Amniotic stem cell (primary cell): ENCODE measurements at places on chromosomes 2 and 18.
A peak's percentile ranks its signal among the peaks of the same experiment; 100 is the strongest.

DNA sequence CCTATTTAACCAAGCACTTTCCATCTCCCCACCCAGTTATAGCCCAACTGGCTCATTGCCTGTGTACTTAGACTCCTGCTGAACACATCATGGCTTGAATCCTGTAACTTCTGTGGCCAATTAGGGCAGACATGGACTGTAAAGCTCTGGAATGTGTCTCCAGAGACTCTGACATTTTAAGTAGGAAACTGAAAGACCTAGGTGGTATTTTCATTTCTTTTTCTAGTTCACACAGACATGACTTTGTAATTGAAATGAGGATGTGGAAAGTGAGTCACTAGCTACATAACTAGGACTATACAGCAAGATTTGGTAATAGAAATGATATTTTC, 12.2 kb downstream of the DOK1 start:
- peak; percentile 75 for DNase-seq

- no peak for DNase-seq
These were observed 99.5 kb downstream of the MAP4K4 start for GRCh38 chr2:101796825-101797600.

DNA sequence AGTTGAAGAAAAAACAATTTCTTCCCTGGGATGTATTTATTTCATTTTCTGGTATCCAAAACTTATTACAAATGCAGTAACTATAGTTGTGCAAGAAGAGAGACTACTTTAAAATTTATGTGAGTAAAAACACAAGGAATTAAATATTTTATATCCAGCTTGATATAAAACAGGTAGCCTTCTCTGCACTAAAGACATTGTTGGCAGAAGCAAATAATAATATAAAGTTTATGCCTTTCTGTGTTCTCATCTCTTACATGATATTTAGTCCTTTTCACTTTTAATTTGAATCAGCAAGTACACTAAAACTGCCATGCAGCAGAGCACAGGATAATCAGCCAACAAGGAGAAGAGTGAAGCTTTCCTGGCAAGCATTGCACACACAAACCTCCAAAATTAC, 352.7 kb downstream of the ARL6IP6 start:
- DNase-seq: no peak

DNA sequence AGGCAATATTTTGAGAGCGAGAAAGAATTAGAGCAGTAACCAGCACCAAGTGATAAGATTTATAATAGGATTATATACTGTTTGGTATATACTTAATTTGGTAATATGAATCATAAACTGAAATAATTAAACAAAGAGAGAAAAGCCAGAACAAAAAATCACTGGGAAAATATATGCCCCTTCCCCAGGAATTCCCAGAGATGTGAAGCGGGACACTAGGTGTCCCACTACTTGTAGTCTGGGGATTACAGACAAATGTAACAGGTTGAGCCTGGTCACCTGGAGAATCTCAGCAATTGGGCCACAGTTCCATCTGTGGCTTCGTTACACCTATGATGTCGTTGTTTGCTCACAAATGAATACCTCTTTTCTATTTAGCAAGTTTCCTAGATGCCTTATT, 256.1 kb upstream of the CHAC2 start:
- DNase-seq: no peak

GRCh38 chr2:211014376-211014775, 458.0 kb downstream of the CPS1 start:
- no peak for DNase-seq

GRCh38 chr2:23513245-23513871, 128.4 kb downstream of the KLHL29 start:
- DNase-seq: no peak

DNA sequence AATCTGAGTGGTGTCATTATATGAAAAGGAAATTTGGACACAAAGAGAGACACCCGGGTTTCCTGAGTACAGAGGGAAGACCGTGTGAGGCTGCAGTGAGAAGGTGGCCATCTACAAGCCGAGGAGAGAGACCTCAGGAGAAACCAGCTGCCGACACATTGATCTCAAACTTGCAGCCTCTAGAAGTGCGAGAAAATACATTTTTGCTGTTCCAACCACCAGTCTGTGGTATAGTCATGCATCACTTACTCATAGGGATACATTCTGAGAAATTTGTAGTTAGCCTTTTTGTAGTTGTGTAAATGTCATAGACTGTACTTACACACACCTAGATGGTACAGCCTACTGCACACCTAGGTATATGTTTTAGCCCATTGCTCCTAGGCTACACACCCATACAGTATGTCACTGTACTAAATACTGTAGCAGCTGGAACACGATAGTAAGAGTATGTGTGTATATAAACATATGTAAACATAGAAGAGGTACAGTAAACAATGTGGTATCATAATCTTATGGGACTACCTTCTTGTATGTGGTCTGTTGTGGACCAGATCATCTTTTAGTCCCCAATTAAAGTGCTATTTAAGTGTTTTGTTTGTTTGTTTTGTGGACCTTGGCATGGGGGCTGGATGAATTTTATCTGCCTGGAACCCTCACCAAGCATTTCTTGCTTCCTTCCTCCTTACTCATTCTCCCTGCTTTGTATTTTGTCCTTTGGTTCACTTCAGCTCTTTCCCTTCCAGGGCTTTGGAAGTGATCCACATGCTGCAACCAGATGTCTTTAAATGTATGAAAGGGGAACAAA, 38.3 kb upstream of the SESTD1 start:
- DNase-seq: no peak

- no peak for DNase-seq
These were observed 83.0 kb downstream of the COLEC12 start for GRCh38 chr18:417495-417894.

GRCh38 chr2:10211844-10212422, 89.4 kb downstream of the RRM2 start:
- DNase-seq: no peak

DNA sequence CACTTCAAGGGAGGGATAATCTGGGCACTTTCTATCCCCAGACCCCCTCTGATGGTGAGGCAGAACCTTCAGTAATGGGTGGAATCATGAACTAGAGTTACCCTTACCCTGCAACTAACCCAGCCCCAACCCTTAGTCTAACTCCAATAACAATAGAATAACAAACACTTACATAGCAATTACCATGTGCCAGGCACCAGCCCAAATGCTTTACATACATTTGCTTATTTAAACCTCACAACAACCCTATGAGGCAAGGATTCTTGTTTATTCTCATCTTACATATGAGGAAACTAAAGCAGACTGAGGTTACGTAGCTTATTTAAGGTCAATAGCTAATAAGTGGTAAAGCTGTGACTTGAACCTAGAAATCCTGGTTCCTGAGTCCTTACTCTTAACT, 132.8 kb downstream of the CYP26B1 start:
- no peak for DNase-seq

DNA sequence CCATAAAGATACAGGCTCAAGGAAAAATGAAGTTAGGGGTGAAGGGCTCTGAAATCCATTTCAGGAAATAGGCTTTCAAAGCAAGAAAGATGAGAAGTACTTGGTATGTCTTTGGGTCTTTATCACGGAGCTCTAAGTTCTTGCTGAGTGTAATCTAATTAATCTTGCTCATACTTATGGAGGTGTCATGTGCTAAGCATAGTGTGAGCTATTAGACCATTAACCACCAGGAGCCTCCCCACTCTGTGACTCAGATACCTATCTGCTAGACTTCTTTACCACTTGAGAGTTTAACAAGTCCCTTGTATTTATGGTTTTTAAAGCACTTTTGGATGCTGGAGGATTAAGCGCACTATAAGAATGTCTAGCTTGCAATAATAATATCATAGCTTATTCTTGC, 678.7 kb downstream of the EPHA4 start:
- DNase-seq: no peak

- DNase-seq: no peak
These were observed 214.5 kb downstream of the EN1 start for GRCh38 chr2:118632921-118633320.

GRCh38 chr2:105338020-105338385, 663 bp downstream of the C2orf49 start:
- DNase-seq: no peak

DNA sequence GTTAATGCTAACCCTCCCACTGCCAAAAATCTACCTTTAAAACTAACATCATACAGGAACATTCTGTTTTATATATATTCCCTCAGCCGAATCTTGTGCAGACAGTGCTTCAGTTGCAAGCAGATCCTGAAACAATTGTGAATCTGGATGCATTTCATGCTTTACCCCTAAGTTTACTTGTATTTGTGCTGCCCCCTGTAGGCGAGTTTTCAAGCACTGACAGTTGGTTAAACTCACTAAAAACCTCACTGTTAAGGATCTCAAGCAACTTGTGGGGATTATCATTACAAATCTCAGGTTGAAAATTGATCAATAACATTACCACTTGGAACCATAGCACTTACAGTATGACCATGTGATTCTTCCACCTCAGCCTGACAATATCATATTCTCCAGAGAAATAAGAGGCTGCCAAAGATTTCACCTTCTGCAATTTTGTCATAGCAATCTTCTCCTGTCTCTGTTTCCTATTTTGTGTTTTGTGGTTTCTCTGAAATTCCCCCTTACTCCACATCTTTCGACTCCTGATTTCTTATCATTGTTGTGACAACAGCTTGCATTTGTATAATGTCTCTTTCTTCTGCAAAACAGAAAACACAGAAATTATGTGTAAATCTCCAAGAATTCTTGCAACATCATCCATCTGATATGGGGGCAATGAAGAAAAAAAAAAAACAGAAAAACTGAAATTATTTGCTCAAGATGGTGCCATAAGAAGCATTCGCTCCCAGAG, 354.6 kb upstream of the SETBP1 start:
- peak; percentile 61 for DNase-seq

DNA sequence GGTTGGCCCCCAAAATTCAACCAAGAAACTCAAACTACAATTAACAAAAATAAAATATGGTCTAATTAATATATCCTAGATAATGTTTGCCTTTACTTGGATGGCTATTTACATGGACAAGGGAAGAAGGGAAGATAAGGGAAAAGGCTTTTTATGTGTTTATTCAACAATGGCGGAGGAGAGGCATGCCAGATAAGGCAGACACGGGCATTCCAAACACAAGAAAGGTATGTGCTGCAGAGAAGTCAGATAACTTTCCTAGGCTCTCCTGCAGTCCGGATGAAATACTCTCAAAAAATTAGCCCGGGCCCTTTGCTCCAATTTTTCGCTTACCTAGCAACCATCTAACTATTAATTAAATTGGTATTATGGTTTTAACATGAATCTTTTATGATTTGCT, 5.1 kb upstream of the TTR start:
- no peak for DNase-seq
